ENCODE measurements at places on chromosomes 1 and 21. TPM values are rescaled to one million over a fixed set of nuclear protein-coding genes. Genes with fewer than 3 reads are reported as not detected.

GRCh38 chr1:61181067-61182038, 99.0 kb downstream of the NFIA start:
- H3K4me1 ChIP-seq, result peaks cover 40% of the 10 kb centered on the region
- H3K27ac ChIP-seq, result no peak overlapping the region
- H3K36me3 ChIP-seq, result no peaks in the 10 kb centered on the region
- H3K27me3 ChIP-seq, result no peaks in the 10 kb centered on the region

- H3K4me3 ChIP-seq, result no peak overlapping the region
- H3K4me1 ChIP-seq, result peaks cover 15% of the 10 kb centered on the region
- H3K27ac ChIP-seq, result no peak overlapping the region
- no peaks in the 10 kb centered on the region for H3K27me3 ChIP-seq
- no peak for DNase-seq
These were observed 53.0 kb downstream of the CD46 start for GRCh38 chr1:207804721-207805468.

- H3K27me3 ChIP-seq, result no peaks in the 10 kb centered on the region
- no peak overlapping the region for H3K27ac ChIP-seq
- H3K4me3 ChIP-seq, result no peak overlapping the region
- no peak for DNase-seq
These were observed 44.8 kb upstream of the TENT5C start for GRCh38 chr1:117561071-117561470.

ANGEL2 gene
- total RNA-seq, result 41.2 TPM

C8B gene
- total RNA-seq, result not detected

- no peak overlapping the region for H3K4me3 ChIP-seq
- H3K36me3 ChIP-seq, result no peaks in the 10 kb centered on the region
- peaks cover 4% of the 10 kb centered on the region for H3K4me1 ChIP-seq
- H3K27ac ChIP-seq, result no peak overlapping the region
- DNase-seq, result no peak
- H3K27me3 ChIP-seq, result no peaks in the 10 kb centered on the region
These were observed 5.2 kb downstream of the NCF2 start for GRCh38 chr1:183585038-183585437.

GRCh38 chr1:98441281-98441680, 220.2 kb upstream of the SNX7 start:
- H3K27ac ChIP-seq, result no peak overlapping the region
- H3K4me1 ChIP-seq, result no peaks in the 10 kb centered on the region
- H3K4me3 ChIP-seq, result no peak overlapping the region
- no peak for DNase-seq

SLC6A9 gene
- total RNA-seq, result 4.9 TPM

- no peak overlapping the region for H3K4me3 ChIP-seq
- DNase-seq, result no peak
- H3K36me3 ChIP-seq, result no peaks in the 10 kb centered on the region
These were observed 19.7 kb upstream of the S1PR1 start for GRCh38 chr1:101217148-101217547.

FMN2 gene
- total RNA-seq, result 0.42 TPM

ZBTB37 gene
- total RNA-seq, result 7.9 TPM

DNA sequence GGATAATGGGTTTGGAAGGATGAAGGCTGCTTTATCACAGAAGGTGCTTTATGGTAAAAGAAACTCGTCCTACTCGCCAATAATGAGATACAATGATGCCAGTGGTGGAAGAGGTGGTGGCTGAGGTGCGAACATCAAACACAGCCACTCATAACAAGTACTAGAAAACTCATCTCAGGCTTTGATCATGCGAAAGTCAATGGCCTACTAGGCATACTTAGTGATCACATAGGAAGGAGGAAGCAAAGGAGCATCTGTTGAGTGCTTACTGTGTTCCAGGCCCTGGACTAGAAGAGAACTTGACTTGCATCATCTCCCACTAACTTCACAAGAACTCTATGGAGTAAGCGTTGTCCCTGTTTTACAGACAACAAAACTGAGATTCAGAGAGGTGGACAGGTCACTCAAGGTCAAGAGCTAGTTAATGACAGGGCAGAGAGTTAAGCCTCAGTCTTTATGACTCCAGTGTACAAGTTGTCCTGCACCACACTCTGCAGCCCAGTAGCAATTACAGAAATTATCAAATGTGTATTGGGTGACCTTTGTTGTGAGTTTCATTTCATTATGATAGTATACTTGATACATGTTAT, 33.6 kb downstream of the RUNX1 start:
- no peak overlapping the region for H3K4me3 ChIP-seq
- no peaks in the 10 kb centered on the region for H3K36me3 ChIP-seq
- peaks cover 6% of the 10 kb centered on the region for H3K4me1 ChIP-seq
- peaks cover 55% of the 10 kb centered on the region for H3K27me3 ChIP-seq
- no peak overlapping the region for H3K27ac ChIP-seq

KPRP gene
- not detected for total RNA-seq

DNA sequence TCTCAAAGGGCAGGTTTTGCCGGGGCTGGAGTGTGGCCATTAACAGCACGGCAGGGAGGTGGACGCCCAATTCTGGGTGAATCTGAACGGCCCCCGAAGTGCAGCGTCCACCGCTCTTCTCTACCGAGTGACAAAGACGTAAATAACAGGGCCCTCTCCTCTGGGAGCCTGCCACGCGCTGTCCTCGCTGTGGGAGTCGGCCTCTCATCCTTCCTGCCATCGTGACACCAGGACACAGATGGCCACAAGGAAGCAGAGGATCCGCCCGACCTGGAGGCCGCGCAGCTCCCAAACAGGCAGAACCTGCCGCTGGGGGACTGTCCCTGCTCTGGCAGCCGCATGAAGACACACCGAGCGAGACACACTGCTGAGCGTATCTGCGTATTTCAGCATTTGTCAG, 12.1 kb upstream of the CDK11B start:
- H3K4me3 ChIP-seq, result no peak overlapping the region
- DNase-seq, result no peak
- H3K4me1 ChIP-seq, result no peaks in the 10 kb centered on the region
- no peaks in the 10 kb centered on the region for H3K27me3 ChIP-seq

TNFRSF25 gene
- total RNA-seq, result 24.4 TPM

IBA57 gene
- 5.1 TPM for total RNA-seq

- no peak for DNase-seq
- H3K4me3 ChIP-seq, result no peak overlapping the region
- no peak overlapping the region for H3K27ac ChIP-seq
- peaks cover 24% of the 10 kb centered on the region for H3K27me3 ChIP-seq
- H3K36me3 ChIP-seq, result no peaks in the 10 kb centered on the region
These were observed 9.2 kb downstream of the RAP1GAP start for GRCh38 chr1:21659924-21660326.

DNA sequence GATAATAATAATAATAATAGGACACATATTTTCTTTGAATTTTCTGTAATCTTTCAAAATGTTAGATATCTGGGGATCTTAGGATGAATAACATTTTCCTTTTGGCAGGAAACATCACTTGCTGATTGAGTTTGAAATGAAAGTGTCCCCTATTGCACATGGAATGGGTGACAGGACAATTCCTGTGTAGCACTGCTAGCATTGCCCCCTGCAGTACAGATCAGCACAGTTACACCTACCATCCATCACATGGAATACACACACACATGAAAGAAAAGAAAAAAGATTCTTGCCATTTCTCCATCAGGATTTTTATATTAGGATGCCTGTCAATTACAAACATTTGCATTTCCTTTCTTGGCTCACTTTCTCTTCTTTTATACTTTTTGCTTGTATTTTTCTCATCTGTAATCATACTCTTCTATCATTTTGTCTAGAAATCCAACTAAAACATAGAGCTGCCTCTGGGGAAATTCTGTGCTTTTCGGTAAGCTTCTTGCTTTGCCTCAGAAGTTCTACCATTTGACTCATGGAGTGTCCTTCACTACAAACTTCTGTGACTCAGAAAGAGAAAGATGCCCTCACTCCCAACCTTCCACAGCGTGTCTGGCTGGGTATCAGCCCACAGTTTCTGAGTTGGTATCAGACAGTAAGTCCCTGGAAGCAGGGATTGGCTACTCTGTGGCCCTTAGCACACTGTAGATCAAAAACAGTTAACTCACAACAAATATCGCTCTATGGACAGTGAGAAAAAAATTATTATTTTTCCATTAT, 641.2 kb downstream of the PTPRC start:
- peaks cover 3% of the 10 kb centered on the region for H3K4me1 ChIP-seq
- no peaks in the 10 kb centered on the region for H3K27me3 ChIP-seq
- no peak for DNase-seq
- no peak overlapping the region for H3K27ac ChIP-seq

DNA sequence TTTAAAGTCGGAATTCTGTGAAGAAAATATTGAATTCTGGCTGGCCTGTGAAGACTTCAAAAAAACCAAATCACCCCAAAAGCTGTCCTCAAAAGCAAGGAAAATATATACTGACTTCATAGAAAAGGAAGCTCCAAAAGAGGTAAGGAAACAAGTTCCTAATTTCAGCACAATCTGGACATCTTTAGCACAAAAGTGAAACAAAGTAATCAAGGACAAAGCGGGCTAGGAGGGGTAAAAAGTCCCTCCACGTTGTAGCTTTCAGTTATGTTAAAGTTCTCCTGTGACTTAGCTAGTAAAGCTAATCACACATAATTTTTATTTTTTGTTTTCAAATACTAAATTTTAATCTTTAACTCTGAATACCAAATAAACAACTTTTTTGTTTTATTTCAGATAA, 2.2 kb downstream of the RGS2 start:
- H3K4me3 ChIP-seq, result no peak overlapping the region
- peaks cover 6% of the 10 kb centered on the region for H3K36me3 ChIP-seq
- no peak overlapping the region for H3K27ac ChIP-seq
- H3K27me3 ChIP-seq, result no peaks in the 10 kb centered on the region
- no peak for DNase-seq
- H3K4me1 ChIP-seq, result no peaks in the 10 kb centered on the region

- H3K4me3 ChIP-seq, result no peak overlapping the region
- no peak overlapping the region for H3K27ac ChIP-seq
- H3K36me3 ChIP-seq, result no peaks in the 10 kb centered on the region
- no peak for DNase-seq
These were observed 180.1 kb downstream of the EDEM3 start for GRCh38 chr1:184574588-184574987.

OR2L13 gene
- not detected for total RNA-seq

GRCh38 chr1:54095546-54096226, 42.3 kb downstream of the TCEANC2 start:
- no peak overlapping the region for H3K27ac ChIP-seq
- H3K27me3 ChIP-seq, result no peaks in the 10 kb centered on the region
- DNase-seq, result no peak
- no peaks in the 10 kb centered on the region for H3K4me1 ChIP-seq

MSH4 gene
- total RNA-seq, result 0.11 TPM

DNA sequence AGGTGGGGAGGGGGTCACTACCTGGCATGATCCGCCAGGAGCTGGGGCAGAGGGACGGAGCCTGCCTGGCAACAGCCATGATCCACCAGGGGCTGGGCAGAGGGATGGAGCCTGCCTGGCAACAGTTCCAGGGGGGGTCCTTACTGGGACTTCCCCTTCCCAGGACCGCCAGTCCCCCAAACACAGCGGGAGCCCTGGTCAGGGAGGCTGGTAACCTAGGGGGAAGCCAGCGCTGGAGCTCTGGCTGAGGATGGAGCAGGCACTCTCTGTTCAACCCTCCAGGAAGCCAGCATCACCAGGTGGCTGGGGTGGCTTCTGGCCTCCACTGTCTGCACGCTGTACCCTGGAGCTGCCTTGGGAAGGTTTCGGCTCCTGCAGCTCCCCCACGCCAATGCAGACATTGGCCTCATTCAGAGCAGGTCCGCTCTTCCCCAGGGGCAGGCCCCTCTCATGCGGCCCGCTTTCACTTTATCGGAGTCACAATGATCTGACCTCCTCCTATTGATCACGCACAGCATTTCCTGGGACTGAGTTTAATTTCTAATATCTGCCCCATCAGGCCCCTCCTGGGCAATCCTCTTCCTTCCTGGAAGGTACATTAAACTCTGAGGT, 68.4 kb upstream of the ABCG1 start:
- H3K27me3 ChIP-seq, result no peaks in the 10 kb centered on the region
- no peak overlapping the region for H3K4me3 ChIP-seq
- H3K27ac ChIP-seq, result no peak overlapping the region
- no peaks in the 10 kb centered on the region for H3K4me1 ChIP-seq
- DNase-seq, result no peak
- H3K36me3 ChIP-seq, result no peaks in the 10 kb centered on the region

- H3K4me3 ChIP-seq, result peak overlapping the region; percentile 77
- H3K4me1 ChIP-seq, result peaks cover 20% of the 10 kb centered on the region
- peaks cover 4% of the 10 kb centered on the region for H3K36me3 ChIP-seq
- peak overlapping the region; percentile 57 for H3K27ac ChIP-seq
- no peak for DNase-seq
These were observed 865 bp downstream of the ATP5IF1 start for GRCh38 chr1:28236656-28237322.

COL6A1 gene
- total RNA-seq, result 499 TPM

- H3K36me3 ChIP-seq, result peaks cover 2% of the 10 kb centered on the region
- H3K27ac ChIP-seq, result no peak overlapping the region
- peaks cover 27% of the 10 kb centered on the region for H3K4me1 ChIP-seq
- no peak for DNase-seq
These were observed 18.5 kb upstream of the TMEM222 start for GRCh38 chr1:27303509-27303908.

PRAMEF7 gene
- total RNA-seq, result not detected

YY1AP1 gene
- total RNA-seq, result 33.6 TPM

DNA sequence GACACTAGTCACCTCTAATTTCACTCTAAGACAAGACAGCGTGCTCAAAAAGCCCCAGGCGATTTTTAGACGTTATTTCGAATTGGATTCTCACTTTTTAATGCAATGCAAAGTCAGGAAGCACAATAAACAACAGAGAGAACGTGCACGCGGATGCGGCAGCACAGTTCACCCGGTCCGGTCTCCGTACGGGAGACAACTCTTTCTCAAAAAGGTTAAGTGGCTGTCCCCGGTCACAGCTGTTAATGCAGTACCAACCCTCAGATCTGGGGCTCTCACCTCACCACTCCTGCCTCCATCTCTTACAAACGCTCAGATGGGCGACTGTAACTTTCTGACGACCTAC, 1.2 kb downstream of the HP1BP3 start:
- H3K4me3 ChIP-seq, result peak overlapping the region; percentile 76
- peak overlapping the region; percentile 97 for H3K27ac ChIP-seq
- no peaks in the 10 kb centered on the region for H3K27me3 ChIP-seq
- no peaks in the 10 kb centered on the region for H3K36me3 ChIP-seq
- no peak for DNase-seq
- peaks cover 7% of the 10 kb centered on the region for H3K4me1 ChIP-seq

GRCh38 chr1:56590520-56591011, 11.2 kb upstream of the PLPP3 start:
- DNase-seq, result no peak
- H3K4me1 ChIP-seq, result no peaks in the 10 kb centered on the region
- no peak overlapping the region for H3K27ac ChIP-seq
- H3K27me3 ChIP-seq, result no peaks in the 10 kb centered on the region

DNA sequence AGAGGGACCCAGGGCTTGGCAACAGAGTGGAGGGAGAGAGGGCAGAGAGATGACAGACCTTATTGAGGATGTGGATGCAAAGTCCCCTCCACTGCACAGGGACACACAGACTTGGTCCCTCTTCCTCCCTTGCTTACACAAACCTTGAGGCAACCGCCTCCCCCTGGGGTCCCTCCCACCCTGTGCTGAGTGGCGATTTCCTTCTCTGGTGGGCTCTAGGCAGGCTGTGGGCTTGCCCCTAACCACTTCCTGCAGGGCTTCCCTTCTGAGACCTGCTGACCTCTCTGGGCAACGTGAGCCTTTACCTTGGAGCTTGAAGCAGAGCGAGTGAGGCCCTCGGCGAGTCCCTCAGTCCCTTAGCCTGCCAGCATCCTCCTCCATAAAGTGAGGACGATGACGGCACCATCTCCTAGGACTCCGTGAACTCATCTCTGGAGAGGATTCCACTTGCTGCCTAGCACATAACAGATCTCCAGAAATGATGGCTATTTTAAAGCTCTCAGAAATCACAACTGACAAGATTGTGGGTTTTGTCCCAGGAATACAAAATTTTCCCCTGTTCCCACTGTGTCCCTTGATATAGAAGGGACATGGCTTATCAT, 25.0 kb downstream of the KIAA1614 start:
- H3K27me3 ChIP-seq, result no peaks in the 10 kb centered on the region
- peaks cover 9% of the 10 kb centered on the region for H3K4me1 ChIP-seq
- H3K4me3 ChIP-seq, result no peak overlapping the region
- no peaks in the 10 kb centered on the region for H3K36me3 ChIP-seq
- no peak overlapping the region for H3K27ac ChIP-seq

HTR6 gene
- not detected for total RNA-seq
